ENCODE measurements at places on chromosomes 7 and 10.

- no peak for DNase-seq
Measured at GRCh38 chr7:79455173-79455790, 1.8 kb upstream of the MAGI2 start.

- no peak for DNase-seq
Measured at GRCh38 chr10:126170776-126171175, 217.5 kb downstream of the ADAM12 start.

DNA sequence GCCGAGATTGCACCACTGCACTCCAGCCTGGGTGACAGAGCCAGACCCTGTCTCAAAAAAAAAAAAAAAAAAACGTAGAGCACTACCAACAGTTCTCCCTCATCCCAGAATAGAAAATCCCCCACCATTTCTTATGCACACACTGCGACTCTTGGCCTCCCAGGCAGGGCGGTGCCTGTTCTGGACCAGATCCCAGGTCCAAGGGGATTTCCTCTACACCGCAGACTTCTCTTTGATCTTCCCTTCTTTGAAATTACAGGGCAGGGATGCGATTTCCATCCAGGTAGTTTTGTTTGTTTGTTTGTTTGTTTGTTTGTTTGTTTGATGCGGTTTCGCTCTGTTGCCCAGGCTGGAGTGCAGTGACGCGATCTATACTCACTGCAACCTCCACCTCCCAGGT is 91.8 kb downstream of the SEPTIN14 start:
- no peak for DNase-seq

DNA sequence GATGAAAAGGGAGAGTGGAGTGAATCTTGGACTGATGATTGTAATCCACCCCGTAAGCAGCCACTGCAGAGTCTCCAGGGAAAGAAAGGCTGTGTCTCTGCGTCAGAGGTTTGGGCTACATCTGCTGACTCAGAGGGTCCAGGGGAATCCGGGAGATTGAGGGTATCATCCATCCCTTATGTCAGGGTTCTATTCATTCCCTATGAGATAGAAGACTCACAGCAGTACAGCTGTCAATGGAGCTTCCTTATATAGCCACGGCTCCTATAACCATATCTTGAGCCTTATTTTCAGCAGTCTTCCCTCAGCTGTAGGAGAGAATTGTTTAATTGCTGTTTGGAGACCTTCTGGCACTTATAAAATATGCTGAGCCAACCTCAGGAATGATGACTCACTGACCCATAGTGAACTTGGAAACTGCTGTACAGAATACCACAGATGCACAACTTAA is 558.2 kb upstream of the PFKP start:
- peak; percentile 88 for DNase-seq

DNA sequence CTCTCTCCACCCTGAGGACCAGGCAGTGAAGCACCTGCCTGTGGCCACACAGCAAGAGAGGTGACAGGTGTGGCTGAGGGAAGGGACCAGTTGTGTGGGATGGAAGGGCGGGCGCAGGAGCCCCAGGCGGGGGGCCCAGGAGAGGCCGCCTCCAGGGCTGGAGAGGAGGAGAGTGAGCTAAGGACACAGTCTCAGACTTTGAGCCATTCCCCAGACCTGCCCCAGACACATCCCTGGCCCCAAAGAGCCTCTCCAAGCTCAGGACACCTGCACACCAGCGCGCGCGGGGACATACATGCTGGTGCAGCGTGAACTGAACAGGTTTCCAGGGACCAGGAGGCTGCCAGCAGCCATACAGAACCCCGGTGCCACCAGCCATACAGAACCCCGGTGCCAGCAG is 237.3 kb downstream of the MAD1L1 start:
- no peak for DNase-seq

- peak; percentile 86 for DNase-seq
Measured at GRCh38 chr10:97736902-97737769, at the start of gene ZFYVE27. Gene ZFYVE27 (plus strand): TSS chr10:97737128. CDS start chr10:97738478, 1,350 bp downstream.

DNA sequence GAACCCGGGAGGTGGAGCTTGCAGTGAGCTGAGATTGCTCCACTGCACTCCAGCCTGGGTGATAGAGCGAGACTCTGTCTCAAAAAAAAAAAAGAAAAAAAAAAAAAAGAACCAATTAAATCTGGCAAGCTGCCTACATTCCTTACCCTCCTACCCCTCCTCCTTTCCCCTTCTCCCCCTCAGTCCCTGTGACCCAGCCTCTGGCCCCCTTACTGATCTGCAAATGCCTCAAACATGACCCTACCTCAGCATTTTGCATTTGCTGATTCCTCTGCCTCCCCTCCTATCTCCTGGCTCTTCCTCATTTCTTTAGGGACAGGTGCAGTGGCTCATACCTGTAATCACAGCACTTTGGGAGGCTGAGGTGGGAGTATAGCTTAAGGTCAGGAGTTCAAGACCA is 19.3 kb downstream of the CDHR3 start:
- no peak for DNase-seq

DNA sequence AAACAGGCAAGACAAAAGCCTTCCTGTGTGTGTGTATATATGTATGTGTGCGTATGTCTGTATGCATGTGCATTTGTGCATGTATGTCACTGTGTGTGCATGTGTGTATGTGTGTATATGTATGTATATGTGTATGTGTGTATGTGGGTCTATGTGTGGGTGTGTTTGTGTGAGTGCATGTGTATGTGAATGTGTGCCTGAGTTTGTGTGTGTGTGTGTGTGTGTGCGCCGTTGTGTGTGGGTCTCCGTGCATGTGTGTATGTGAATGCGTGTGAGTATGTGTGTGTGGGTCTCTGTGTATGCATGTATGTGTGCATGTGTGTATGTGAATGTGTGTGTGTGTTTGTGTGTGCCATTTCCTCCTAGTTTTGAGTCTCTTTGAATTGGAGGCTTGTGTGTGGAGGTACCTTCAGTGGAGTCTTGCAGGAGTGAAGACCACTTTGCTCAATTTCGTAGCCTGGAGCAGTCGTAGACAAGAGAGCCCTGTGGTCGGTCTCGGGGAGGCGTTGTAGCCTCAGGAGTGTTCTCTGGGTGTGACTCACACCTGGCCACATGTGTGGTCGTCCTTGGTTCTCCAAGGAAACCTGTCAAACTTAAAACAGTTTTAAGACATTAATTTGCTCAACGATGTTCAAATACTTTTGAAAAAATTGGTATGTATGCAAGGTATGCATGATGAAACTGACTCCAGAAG is 28.1 kb downstream of the INPP5A start:
- no peak for DNase-seq

DNA sequence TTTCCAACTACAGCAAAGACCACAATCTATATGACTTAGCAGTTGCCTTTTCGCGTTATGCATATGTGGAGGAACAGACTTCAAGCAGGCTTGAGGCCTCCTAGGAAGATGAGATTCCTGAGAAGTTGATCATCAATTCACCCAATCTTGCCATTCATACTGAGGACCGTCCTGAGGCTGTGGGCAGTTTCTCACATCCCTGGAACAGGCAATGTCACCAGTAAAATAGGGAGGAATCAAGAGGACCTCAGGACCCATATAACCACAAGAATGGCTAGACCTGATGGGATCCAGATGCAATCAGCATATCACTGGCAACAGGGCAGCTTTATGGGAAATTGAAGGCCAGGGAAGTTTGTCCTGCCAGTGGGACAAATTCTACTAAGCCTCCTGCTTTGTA is 17.3 kb downstream of the KDM7A start:
- no peak for DNase-seq

DNA sequence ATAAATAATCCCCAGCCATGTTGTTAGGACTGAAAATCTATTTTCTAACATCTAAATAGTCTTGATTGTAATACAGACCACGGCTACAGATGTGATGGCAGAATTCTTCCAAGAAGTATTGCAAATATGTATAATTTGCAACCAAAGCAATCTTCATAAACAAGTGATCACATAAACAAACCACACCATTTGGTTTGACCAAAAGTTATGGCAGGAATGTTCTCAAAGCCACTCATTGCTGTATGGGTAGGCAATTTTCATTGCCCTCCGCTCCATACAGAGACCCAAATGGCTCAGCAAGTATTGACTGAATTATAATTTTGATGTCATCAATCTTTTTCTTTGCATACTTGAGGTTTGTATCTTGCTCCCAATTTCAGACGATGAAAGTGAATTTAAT is 19.0 kb upstream of the RHOBTB1 start:
- peak; percentile 78 for DNase-seq

- DNase-seq, result no peak
Measured at GRCh38 chr7:27107391-27108381, 5.2 kb upstream of the HOXA2 start.

DNA sequence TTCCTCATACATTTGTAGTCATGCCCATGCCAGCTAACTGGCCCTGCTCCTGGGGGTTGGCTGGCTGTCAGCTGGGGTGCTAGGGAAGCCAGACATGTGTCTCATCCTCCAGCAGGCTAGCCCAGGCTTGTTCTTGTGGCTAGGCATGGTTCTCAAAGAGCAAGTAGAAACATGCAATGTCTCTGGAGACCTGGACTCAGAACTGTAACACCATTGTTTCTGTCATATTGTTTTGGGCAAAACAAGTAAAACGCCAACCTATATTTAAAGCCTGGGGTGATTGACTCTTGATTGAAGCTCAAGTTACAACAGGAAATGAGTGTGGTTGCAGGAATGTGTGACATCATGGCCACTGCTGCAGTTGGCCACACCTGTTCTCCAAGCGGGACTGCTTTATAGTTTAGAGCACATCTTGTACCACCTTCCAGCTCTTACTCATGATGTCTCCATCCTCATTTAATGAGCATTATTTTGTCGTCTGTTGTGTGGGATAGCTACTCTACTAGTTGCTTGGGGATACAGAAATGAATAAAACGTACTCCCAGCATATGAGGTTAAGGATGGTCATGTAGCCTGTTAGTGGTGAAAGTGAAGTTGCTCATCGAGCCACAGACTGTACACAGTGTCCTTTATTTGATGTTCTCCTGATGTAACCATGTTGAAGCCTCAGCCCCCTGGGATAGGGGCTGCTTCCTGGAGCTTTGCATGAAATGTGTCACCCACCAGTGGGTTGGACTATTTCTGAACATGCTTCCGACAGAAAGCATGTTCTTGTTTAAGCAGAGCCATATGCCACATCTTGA is 168.4 kb downstream of the SORCS3 start:
- peak; percentile 4 for DNase-seq

GRCh38 chr7:102317231-102318059 is 30.8 kb downstream of the SH2B2 start:
- no peak for DNase-seq

DNA sequence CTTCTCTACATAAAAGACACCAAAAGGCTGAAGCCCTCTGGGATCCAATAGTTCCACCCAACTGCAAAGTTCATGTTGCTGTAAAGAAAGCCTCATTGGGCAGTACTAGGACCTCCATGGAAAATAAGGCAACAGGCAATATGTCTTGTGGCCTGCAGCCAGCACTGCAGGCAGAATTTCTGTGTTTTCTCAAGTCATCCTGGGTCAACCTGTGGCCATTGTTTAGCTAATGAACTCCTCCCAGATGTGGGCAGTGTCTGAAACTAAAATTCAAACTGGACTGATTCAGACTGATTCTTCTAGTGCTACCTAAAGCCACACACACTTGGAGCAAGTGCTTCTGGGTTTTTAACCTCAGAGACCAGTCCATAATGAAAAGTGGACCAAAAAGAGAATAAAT is 141.5 kb downstream of the PPP1R17 start:
- DNase-seq, result peak; percentile 4

GRCh38 chr7:87627634-87627994 is 584 bp upstream of the RUNDC3B start:
- DNase-seq, result no peak

GRCh38 chr10:55404094-55404493 is 603.1 kb upstream of the PCDH15 start:
- no peak for DNase-seq

DNA sequence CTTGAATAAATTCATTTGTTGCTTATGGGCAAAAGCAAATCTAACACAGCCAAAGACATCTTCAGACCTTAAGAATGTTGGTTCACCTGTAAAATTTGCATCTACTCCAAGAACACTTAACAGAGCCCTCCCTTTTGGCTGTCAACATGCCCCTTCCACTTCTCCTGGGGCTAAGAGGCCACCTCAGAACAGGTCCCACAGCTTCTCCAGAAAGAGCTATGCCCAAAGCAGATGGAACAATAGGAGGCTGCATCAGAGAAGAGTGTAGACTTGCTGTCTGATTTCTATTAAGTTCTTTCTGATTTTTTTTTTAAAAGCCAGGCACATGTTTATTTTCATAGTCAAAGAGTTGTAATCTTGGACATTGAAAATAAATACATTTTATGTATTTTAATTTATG is 26.1 kb upstream of the TRIL start:
- DNase-seq, result no peak

DNA sequence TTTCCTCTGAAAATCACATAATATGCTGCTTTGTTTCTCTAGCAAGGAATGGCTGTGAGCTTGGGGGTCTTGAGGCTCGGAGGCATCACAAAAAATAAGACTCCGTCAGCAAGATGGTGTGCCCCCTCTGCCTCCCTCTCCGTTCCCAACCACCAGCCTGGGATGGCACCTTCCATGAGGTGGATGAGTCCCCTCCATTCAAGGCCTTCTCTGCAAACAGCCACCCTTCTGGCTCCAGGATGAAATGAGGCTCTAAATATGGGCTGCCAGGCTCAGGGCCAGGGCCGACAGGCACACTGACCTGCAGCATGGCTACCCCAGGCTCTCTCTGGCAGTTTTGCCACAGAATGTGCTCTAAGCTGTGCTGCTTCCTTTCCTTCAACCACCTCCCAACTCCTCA is 521.5 kb downstream of the PTPRN2 start:
- no peak for DNase-seq

GRCh38 chr7:23956772-23957576 is 247.0 kb downstream of the STK31 start:
- DNase-seq, result no peak

DNA sequence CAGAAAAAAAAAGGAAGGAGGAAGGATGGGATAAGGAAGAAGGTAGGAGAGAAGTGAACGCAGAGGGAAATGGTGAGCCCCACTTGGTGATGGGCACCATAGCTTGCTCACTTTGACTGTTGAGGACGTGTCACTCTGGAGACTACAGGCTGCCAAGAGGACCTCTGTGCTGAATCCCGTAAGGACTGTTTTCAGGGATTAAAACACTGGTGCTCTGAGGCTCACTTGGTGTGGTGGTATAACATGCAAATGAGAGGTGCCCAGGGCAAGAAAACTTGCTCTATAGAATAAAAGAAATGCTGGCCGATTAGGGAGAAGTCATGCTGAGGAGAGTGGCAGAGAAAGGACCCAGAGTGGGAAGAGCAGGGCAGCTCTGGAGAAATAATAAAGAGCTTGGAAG is 5.3 kb upstream of the IL2RA start:
- no peak for DNase-seq

DNA sequence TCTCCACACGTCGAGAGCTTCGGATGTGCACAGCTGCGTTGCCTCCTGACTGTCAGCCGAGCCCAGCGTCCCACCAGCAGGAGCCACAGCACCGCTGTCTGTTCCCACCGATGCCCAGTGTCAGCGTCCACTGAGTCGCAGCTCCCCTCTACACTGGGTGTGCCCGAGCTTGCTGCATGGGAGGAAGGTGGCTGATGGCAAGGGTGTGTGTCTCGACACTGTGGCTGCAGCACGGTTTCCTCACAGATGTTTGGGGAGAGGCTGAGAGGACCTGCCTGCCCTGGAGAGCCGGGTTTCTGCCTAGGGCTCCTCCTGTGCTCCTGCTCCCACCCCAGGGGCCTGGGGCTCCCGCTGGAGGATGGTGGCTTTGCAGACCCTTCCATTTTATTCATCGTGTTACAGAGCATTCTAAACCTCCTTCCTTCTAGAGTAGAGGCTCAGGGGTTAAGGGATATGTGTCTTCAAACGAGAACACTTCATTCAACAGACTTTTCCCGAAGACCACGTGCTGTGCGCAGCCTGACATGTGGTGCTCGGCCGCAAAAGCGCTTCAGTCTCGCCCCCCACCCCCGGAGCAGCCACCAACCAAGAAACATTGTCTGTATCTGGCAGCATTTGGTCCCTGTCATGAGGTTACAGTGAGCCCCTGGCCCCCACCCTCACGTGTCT is 384.8 kb downstream of the DNAJB6 start:
- DNase-seq, result no peak

GRCh38 chr7:37284805-37285231 is 163.8 kb downstream of the ELMO1 start:
- DNase-seq, result no peak
